NCI-H1694 treated with DMSO at 0.1 percent for 48 hours (cell line): ENCODE measurements at places on chromosomes 4 and X.
A peak's percentile ranks its signal among the peaks of the same experiment; 100 is the strongest.

DNA sequence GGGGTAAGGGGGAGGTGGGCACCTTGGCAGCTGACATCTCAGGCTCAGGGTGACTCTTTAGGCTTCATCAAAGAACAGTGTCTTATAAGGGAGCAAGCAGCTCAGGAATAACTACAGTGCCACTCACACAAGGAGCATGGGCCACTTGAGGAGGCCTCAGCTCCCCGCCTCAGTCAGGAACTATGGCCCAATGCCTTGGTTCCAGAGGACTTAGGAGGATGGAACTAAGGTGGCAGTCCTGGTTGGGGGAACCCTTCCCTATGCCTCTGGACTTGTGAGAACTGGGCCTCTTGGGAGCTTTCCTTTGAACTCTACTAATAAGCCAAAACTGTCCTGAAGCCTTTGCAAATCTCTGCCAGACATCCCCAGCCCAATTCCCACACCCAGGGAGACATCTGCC, 160.6 kb downstream of the EFNB1 start:
- DNase-seq, result no peak

GRCh38 chr4:150318527-150318926, 240.3 kb downstream of the DCLK2 start:
- DNase-seq, result no peak

GRCh38 chr4:10456260-10456594, 999 bp downstream of the ZNF518B start:
- no peak for DNase-seq

DNA sequence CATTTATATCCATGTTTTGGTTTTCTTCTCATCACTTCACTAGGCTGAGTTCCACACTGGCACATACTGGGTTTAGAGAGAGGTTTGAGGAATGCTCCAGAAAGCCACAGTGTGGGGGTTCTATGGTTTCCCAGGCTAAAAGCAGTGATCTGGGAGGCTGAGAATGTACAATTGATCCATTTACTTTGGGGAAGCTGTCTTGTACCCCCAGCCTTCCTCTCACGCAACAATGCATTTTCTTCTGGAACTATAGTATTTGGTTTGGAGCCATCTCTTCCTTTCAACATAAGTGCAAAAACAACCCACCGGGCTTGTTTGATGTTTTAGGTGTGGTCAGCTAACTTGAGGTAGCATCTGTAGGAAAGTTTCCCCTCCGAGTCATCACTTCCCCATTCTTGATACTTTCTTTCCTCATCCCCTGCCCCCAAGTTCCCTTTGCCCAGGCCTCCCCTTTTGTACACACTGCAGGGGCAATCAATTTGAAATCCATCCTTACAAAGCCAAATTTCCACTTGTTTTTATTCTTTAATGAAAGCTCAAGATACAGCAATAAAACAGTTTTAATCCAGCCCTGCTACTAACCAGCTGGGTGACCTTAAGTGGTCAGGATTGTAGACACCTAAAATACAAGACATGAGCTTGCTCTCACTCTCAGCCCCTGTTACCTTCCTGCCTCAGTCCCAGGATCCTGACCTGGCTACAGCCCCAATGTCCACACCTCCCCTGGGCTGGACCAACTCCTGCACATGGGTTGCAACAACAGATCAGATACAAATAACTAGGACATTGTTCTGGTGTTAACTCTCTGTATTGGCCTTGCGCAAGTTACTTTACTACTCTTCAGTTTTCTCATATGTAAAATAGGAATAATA, 109.2 kb downstream of the FHDC1 start:
- DNase-seq, result no peak

- peak; percentile 80 for DNase-seq
Observed at GRCh38 chr4:8274765-8275547, 5.4 kb downstream of the HTRA3 start.

DNA sequence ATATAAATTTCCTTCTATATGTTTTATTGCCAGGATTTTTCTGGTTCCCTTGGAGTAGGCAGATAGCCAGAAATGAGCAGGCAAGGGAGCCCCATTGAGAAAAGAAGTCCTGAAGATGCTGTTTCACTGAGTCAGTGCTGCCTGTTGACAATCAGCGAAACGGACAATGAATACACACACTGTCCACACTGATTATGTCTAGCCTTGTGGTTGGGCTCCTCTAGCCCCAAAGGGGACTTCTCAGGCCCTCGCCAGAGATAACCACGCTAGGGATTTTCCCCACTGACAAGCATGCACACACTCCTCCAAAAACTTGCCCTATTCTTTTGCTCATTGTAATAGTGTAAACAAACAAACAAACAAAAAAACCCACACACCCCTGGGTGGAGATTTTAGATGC, 369.3 kb downstream of the DMD start:
- no peak for DNase-seq

DNA sequence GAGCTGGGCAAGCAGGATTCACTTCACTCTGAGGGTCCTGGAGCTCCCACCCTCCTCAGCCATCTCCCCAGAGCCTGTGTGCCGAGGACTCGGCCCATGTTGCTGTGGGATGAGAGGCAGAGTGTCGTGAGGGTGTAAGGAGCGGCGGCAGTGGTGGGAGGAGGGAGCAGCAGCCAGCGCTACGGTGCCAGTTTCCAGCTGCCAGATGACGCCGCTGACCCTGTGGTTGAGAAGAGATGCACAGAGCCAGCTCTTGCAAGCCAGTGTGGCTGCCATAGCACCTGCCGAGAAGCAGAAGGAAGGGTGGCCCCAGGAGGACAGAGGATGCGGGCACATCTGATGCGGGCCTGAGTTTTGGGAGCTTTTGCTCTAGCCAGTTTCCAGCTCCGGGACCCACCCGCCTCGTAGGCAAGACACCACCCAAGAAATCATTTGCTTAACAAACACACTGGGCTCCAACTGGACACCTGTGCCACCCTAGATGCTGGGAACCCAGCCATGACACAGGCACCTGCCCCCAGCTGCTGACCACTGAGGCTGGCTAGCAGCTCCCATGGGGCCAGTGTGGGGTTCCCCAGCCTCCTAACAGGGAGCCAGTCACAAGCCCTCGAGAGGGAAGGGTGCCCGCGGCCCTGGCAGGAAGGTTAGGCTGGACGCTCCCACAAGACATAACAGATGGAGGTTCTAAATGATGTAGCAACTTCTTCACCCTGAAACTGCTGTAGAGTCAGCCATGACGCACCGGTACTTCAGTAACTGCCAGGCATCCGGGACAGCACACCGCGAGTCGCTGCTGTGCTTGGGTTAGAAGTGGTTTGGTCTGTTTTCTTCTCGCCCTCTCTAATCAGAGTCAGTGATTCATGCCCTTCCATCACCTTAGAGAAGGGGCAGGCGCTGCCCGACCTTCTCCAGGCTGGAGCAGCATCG, 8.9 kb downstream of the MSANTD1 start:
- no peak for DNase-seq

GRCh38 chr4:156378033-156378665, 424.5 kb upstream of the CTSO start:
- DNase-seq, result peak; percentile 44

GRCh38 chrX:30795981-30796958, 92.8 kb downstream of the TAB3 start:
- DNase-seq, result no peak

DNA sequence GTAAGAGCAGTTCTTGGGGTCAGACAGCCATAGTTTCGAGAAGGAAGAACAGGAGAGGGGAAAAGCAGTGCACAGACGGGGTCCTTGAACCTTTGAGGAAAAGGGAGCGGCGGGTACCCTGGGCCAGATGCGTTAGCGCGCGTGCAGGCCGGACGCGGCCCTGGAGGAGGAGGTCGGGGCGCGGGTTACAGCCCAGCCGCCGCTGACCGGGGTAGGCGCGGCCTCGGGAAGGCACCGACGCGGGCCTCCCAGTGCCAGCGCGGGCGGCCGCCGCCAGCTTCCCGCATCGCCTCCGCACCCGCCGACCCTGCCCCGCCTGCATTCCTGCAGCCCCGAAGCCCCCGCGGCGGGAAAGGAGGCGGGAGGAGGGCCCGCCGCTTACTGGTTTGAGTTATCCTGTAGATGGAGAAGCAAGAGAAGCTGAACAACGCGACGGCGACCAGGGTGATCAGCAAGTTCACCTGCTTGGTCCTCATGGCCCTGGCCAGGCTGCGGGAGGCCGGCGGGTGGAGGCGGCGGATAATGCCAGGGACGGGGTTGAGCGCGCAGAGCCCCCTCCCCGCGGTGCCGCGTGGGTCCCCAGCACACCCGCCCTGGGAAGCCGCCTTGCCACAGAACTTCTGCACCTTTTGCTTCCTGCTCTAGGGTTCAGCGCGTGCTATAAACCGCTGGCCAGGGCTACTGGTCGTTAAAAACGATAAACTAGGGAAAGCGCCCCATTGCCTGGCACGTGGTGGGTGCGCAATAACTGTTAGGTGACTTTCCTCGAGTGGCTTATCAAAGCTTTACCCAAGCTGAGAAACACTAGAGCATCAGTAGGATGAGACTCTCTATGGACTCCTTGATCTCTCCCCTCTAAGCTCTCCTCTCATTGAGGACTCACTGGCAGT, at the start of gene MGAT4D:
Gene MGAT4D, minus strand, starts transcription at position 547 of the 890 bp plus-strand sequence. Its CDS starts 71 bp downstream, at position 476.
- DNase-seq, result no peak

GRCh38 chr4:184251670-184251980, 34.0 kb upstream of the ENPP6 start:
- no peak for DNase-seq

- peak; percentile 30 for DNase-seq
Observed at GRCh38 chrX:41334363-41335197, 618 bp downstream of the DDX3X start.

DNA sequence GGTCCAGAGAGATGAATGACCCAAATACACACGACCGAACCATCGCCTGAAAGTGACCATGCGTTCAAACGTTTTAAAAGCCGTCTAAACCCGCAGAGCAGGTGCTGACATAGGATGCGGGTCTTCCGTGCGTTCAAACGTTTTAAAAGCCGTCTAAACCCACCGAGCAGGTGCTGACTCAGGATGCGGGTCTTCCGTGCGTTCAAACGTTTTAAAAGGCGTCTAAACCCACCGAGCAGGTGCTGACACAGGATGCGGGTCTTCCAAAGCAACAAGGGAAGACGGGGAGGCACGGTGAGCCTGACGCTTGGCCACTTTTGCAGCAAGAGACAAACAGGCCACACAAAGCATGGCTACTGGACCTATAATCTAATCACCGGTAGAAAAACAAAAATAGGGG, 47.2 kb downstream of the GAK start:
- no peak for DNase-seq

- DNase-seq, result peak; percentile 10
Observed at GRCh38 chrX:9948406-9948805, 18.8 kb upstream of the CLDN34 start.

DNA sequence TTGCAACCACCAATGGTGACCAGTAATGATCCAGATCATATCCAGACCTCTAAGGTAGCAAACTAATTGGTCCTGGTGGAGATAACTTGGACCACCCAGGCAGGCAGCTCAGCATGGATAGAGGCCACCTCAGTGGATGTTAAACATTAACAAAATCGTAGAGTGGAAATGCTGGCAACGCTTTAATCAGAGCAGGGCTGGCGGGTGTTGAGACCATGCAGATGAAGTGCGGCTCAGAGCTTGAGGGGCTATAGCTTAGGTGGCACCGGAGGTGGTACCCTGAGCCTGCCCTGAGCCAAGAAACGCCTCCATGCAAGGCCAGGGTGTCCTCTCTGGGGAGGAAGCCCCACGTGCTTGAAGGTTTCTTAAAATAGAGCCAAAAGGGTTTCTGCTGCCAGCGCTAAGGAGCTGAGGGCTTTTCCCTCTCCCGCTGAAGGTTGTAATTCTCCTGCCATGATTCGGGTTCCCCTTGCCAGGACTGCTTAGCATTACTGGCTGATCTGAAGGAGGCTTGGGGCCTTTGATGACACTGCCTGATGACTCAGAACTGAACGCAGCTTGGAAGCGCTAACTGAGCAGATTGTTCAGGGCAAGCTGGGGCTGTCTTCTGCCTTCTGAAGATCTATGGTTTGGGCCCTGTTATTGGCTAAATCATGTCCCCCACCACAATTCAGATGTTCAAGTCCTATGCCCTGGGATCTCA, 177.8 kb upstream of the ATP6AP2 start:
- DNase-seq, result no peak
